ENCODE measurements at places on chromosomes 1 and 21.

GRCh38 chr1:163337631-163338030 lies 15.9 kb downstream of the NUF2 start:
- DNase-seq, result no peak

DNA sequence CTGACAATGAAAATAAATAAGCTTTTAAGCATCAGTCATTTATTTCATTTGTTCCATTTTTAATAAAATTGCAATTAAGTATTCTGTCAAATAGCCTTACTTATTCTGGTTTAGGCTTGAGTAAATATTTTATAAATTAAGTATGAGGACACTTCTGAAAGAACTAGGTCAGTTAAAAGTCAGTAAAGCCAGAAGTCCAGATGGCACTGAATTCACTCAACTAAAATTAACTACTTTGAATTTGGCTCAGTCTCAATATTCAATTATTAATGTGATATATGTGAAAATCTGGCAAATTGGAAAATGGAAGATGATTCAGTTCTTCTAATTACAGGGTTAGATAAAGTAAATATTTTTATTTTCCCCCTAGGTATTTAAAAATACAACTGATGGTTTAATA lies 174.2 kb downstream of the BRINP3 start:
- no peak for DNase-seq

GRCh38 chr1:234579967-234580366 lies 30.0 kb downstream of the IRF2BP2 start:
- DNase-seq, result no peak

- peak; percentile 68 for DNase-seq
Observed at GRCh38 chr1:227869851-227870305, 54.4 kb downstream of the PRSS38 start.

DNA sequence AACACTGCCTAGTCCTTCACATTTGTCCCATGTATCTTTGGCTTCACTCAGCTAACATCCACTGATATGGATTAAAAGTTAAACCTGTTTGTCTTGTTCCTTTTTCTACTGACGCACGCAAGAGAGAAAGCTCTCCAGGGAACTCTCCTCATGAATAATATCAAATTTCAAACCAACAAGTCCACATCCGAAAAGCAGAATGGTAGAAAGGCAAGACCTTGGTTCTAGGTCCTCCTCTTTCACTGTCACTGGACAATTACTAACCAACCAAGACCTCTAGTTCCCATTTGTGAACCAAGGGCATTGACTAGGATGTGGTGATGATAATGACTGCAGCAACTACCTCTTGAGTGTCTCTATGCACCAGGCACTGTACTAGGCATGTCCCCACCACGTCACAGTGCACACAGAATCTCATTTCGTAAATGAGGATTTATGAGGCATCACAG lies 8.4 kb downstream of the PLPP3 start:
- DNase-seq, result no peak

GRCh38 chr1:232393444-232394146 lies 236.3 kb downstream of the SIPA1L2 start:
- no peak for DNase-seq

GRCh38 chr1:30383221-30383711 lies 340.1 kb downstream of the MATN1 start:
- DNase-seq, result no peak

GRCh38 chr21:38986406-38986805 lies 180.7 kb downstream of the ETS2 start:
- DNase-seq, result no peak

- DNase-seq, result no peak
Observed at GRCh38 chr1:42479621-42480020, 16.5 kb downstream of the CCDC30 start.

DNA sequence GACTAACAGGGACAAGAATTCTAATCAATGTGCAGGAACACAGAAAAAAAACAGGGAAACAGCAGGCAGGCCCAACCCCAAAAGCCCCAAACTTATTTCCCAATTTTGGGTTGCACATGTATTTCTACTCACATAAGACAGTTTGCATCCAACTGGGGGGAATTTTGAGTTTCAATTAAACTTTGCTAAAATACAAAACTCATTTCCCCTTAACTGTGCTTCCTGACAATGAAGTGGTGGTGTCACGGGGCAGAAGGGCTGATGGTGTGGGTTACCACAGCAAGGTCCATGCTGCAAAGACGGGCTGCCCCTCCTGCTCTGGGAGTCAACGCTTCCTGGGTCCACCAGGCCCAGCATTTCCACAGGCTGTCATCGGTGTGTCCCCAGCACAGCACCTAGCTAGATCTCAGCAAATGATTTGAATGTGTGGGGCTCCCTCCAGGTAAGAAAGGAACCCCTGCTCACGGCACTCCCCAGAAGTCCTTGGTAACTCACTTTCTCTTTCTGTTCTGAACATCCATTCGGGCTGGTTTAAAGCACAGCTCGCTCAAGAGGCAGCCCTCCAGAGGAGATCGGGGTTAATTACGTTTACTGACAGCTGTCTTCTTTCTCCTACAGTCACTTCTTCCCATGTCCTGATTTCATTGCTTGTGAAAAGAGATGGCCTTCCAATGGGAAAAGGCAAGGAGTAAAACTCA lies 27.4 kb downstream of the HIVEP3 start:
- no peak for DNase-seq

GRCh38 chr1:27968692-27969091 lies 8.9 kb downstream of the XKR8 start:
- peak; percentile 92 for DNase-seq

DNA sequence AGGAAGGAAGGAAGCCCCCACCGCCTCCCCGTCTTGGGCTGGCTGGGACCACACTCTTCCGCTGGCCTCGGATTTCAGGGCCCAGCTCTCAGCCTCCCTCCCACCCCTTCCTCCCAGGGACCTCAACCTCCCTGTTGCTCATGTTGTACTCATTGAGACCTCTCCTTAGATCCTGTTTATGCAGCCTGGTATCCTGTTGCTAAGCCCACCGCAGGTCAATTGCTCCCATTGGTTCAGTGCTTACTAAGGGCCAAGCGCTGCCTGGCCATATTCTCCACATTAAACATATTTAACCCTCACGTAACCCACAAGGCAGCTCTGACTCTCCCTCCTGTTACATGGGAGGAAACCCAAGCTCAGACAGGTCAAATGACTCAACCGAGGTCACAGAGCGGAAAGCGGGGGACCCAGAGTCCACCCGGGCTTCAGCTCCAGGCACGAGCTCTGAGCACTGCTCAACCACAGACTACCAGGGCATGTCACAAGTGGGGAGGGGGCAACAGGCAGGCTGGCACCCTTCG lies 23.2 kb upstream of the H6PD start:
- no peak for DNase-seq

DNA sequence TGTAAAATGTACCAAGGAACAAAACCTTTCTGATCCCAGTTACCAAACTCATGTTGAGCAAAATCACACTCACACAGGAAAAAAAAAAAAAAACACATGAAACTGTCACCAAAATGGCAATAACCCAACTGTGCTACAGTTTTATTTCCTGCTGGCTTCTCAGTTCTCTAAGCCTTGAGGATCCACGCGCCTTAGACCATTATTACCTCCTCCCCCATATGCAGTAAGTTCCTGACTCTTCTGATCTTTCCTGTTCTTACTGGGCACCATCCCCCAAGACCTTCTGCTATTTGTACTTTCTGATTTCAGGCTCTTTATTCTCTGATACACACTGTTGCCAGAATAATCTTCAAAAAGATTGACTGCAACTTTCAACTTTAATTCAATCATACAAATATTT lies 79.6 kb downstream of the SLC45A1 start:
- no peak for DNase-seq

- DNase-seq, result no peak
Observed at GRCh38 chr1:213429642-213430041, 378.6 kb downstream of the RPS6KC1 start.

DNA sequence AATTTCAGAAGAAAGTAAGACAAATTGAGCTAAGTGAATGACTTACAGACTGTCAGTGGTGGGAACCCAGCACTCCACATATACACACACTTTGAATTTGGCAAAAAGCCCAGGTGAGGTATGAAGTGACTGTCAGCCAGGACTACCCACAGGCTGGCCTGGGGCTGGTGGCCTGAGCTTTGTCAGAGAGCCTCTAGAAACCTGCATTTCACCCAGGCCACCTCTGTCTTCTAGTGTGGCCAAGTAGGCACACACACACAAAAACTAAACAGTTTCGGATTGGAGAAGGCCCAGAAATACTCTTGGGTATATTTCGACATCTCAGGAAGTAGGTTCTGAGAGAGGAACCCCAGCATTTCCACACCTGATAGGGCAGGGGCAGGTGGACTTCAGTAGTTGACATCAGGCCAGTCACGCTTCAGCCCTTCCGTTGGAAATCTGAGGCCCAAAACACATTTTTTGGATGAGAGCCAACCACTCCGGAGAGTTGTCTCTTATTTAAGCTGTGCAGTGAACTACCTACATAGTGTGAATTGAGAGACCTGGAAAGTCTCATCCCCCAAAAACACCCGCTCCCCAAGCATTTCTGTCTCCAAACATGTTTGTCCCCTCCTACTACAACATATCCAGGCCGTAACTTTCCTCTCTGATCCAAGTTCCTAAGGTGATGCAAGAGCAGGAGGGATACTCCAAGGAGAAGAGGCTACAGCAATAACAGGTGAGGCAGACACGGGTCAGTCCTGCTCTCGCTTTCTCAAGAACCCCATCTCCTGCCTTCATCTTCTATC lies 167.2 kb upstream of the PROX1 start:
- DNase-seq, result no peak

DNA sequence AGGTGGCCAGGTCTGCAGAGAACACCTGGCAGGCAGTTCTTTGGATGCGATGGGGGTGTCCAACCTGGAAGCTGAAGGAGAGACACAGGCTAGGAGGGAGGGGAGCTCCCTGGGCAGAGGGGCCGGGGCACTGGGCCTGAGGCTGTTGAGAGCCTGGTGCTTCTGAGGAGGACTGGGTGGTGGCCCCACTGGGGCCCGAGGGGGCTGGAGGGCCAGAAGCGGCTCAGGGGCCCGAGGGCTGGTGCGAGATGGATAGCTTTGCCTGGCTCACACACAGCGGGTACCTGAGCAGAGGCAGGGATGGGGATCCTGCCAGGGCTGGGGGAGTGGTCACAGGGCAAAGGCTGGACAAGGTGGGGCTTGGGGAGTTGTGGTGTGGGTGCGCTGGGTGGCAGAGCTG lies 37.2 kb downstream of the PRDM16 start:
- no peak for DNase-seq

DNA sequence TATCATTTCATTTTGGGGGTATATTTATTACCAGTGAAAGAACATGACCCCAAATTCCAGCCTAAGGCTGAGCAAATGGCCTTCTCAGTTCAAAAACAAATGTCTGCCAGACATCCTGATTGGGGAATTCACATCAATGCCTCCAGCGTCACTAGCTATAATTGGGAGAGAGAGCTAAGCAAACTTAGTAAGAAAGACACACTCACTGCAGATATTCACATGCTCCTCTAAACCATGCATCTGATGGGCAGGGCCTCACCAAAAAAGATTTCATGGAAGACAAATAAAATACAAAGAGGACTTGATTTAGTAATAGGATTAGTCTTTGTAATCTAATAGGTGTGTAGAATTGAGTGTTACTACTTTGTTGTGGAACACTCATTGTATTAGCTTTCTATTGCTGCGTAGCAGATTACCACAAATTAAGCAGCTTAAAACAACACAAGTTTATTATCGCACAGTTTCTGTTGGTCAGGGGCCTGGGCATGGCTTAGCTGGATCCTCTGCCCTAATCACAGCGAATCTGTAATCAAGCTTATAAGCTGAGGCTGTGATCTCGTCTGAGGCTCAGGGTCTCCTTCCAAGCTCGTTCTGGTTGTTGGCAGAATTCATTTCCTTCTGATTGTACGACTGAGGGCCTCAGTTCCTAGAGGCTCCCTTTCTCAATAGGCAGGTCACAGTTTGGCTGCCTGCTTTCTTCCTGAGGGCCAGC lies 243.0 kb downstream of the PBX1 start:
- DNase-seq, result no peak

DNA sequence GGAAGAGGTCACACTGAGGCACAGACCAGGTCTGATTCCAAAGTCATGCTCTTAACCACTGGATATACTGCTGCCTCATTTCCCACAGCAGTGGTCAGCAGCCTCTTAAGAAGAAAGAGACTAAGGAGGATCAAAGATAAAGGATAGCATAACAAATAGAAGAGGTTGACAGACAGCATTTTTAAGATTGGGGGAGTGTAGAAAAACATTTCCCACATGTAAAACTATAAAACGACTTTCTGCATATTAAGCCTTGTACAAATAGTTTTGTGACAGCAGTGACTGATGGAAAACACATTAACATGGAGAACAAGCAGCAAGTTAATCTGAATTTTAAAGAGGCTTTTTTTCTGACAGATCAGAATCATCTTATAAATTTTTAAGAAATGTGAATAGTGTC lies 92.0 kb downstream of the SELENOF start:
- DNase-seq, result no peak

DNA sequence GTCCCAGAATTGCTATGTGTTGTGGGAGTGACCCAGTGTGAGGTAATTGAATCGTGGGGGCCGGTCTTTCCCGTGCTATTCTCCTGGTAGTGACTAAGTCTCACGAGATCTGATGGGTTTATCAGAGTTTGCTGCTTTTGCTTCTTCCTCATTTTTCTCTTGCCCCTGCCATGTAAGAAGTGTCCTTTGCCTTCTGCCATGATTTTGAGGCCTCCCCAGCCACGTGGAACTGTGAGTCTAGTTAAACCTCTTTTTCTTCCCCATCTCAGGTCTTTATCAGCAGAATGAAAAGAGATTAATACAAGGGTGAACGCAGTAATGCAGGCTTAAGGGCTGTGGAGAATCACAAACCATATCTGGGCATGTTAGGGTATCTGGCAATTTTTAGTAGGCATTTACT lies 624.0 kb downstream of the USP25 start:
- DNase-seq, result no peak

DNA sequence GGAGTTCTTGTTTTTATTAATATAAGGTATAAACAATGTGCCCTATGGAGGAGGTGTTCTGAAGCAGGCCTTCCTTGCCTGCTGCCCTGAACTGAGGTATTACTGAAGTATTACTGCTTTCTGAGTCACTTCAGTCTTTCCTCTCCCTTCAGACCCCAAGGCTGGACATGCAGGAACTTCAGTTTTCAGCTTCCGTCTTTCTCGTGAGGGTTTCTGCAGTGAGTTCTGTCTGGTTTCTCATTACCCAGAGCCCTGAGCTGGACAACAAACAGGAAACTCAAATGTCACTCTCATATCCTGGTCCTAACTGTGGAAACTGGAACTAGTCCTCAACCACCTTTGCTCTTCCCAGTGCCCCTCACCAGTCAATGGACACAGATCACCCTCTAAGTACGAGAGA lies 46.8 kb downstream of the ELAVL4 start:
- DNase-seq, result no peak

- no peak for DNase-seq
Observed at GRCh38 chr21:43305336-43305665, 121.6 kb downstream of the SIK1 start.

GRCh38 chr1:172269644-172270043 lies 150.8 kb upstream of the C1orf105 start:
- DNase-seq, result no peak
